Small intestine (tissue), 16 donors: ENCODE measurements at places on chromosomes 5 and 9.

GRCh38 chr9:114122136-114123027 is 23.3 kb upstream of the KIF12 start:
- no peak for DNase-seq

- peak; percentile 35 for DNase-seq
Observed at GRCh38 chr9:99221266-99221620, 499 bp downstream of the ALG2 start.

GRCh38 chr9:33452828-33453271 is 5.5 kb upstream of the AQP3 start:
- peak; percentile 70 for DNase-seq

GRCh38 chr9:2390028-2390427 is 231.6 kb upstream of the VLDLR start:
- DNase-seq = no peak

DNA sequence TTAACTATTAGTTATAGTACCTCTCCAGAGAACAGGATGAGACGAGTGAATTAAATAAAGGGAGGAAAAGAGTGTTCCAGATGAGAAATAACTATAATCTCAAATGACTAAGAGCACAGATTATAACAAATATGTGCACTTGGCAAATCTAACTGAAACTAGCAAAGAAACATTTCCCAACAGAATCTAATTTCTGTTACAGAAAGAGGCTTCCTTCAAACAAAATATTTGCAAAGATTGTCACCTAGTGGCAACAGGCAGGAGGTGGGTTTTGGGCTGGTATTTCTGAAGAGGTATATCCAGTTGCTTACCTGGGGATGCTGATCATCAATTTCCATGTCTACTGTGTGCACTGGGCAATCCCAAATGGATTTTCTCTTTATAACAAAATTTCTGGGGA is 5.6 kb upstream of the SPDL1 start:
- no peak for DNase-seq

DNA sequence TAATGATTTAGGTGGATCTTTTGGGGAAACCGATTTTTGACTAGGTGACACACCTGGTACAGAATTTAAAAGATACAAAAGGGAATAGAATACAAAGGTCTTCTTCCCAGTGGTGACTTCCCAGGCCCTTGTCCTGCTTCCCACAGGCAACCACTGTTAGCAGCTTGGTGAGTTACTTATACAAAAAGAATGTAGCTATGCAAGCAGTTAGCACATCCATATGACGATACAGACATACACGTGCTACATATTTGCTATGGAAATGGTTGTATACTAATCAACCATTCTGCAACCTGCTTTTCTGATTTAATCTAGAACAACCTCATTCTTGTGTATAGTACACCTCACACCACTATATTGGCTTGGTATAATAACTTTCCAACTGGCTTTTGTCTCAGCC is 51.0 kb downstream of the OTULIN start:
- DNase-seq = no peak

- DNase-seq = no peak
Observed at GRCh38 chr9:99222416-99223270, 561 bp downstream of the SEC61B start.
